ENCODE measurements at places on chromosomes 3 and 15.
A peak's percentile ranks its signal among the peaks of the same experiment; 100 is the strongest.

- DNase-seq, result no peak
Observed at GRCh38 chr3:171986176-171986575, 53.2 kb upstream of the FNDC3B start.

DNA sequence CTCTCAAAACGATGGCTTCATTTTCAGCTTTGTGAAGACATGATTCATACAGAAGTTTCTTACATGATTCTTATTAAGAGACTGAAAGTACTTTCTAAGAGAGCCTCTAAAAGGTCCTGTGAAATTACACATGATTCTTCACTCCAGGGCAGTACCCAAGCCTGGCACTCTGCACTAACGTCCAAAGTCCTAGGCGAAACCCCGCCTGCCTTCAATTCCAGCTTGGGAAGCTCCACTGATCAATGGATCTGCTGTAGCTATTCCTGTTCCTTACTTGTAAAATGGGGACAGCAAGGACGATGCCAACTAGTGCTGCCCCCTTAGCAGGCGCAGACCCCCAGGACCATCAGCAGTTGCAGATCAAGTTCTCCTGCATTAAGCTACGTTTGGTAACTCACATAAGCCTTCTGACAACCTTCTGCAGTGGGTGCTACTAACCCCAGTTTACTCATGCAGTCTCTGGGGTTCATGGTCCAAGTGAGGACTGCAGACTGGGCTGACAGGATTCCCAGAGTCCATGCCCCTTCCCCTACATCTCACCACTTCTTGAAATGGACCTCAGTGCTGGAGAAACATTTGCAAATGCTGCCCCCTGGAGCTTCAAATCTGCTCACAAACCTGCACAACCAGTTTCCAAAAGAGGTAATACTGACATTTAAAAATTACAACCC lies 10.6 kb downstream of the CHCHD4 start:
- no peak for DNase-seq

- DNase-seq, result no peak
Observed at GRCh38 chr3:195066441-195066841, 204.5 kb downstream of the XXYLT1 start.

GRCh38 chr3:102979682-102980354 lies 545.0 kb downstream of the ZPLD1 start:
- peak; percentile 98 for DNase-seq

DNA sequence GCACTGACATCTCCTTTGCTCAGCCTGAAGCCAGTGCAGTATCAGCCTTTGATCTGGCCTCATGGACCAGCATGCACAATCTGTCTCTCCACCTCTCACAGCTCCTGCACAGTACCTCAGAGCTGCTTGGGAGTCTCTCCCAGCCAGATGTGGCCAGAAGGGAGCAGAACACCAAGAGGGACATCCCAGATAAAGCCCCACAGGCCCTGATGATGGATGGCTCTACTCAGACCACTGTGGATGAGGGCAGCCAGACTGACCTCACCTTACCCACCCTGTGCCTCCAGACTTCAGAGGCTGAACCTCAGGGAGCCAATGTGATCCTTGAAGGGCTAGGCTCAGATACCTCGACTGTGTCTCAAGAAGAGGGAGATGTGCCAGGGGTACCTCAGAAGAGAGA lies 44.4 kb downstream of the CDAN1 start:
- DNase-seq, result no peak

- DNase-seq, result no peak
Observed at GRCh38 chr3:52303811-52304210, 12.3 kb upstream of the DNAH1 start.

GRCh38 chr15:37638116-37638515 lies 296.3 kb upstream of the TMCO5A start:
- DNase-seq, result no peak

DNA sequence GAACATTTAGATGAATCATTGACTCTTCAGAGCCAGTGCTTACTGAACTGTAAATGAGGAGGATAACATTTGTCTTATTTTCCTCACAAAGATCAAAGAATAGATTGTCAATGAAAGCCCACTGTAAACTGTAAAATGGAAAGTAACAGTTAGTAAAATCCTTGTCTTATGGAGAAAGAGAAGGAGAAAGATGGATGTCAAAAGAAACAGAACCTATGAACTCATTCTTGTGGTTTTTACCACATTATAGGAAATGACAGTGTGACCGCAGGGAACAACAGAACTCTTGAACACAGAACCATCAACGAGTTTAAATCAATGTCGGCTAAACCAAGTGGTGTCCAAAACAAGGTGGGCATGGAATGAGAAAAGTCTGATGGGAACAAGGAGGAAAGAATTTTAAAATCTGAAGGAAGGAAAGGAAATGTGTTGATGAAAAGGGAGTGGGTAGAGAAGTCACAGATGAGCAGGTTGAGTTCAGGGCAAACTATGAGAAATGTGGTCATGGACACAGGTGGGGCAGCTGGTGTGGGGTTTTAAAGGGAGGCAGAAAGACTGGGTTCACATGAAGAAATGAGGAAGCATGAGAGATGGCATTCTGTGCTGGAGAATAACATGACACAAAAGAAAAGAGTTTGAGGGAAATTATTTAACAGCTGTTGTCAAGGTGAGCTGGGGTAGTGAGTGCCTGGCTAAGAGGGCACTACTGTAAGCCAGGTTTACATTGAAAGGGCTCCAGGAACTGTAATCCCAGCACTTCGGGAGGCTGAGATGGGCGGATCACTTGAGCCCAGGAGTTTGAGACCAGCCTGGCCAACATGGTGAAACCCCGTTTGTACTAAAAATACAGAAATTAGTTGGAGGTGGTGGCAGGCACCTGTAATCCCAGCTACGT lies 42.4 kb upstream of the ETV5 start:
- no peak for DNase-seq

GRCh38 chr3:186277268-186277909 lies 84.6 kb downstream of the DGKG start:
- peak; percentile 59 for DNase-seq

DNA sequence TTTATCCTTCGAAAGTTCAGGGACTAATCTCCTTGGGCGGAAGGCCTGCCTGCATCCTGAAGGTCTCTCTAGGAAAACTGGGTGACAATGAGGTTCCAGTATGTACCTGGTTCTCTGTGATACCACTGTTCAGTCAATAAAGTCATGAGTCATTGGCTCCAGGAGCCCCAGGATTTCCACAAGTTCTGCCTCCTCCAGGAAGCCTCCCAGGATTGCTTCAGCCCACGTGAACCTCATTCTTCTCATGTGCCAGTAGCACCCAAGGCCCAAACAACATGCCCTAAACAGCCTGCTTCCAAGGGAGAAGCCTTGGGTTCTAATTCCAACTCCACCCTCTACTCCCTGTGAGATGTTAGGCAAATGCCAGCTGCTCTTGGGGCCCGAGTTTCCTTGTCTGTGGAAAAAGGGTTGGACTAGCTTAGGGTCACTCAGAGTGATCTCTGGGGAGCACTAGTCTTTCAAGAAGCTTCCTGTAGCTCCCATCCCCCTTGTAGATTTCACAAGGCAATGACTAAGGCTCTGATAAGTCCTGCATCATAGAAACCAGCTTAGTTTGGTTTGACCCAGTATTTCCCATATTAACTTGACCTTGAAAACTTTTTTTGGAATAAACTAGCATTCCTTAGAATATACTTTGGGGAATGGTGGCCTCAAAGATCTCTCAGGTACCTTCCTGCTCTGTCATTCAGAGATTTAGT lies 118.3 kb upstream of the ATP2B2 start:
- no peak for DNase-seq

GRCh38 chr3:133445108-133445507 lies 45.3 kb downstream of the BFSP2 start:
- no peak for DNase-seq

DNA sequence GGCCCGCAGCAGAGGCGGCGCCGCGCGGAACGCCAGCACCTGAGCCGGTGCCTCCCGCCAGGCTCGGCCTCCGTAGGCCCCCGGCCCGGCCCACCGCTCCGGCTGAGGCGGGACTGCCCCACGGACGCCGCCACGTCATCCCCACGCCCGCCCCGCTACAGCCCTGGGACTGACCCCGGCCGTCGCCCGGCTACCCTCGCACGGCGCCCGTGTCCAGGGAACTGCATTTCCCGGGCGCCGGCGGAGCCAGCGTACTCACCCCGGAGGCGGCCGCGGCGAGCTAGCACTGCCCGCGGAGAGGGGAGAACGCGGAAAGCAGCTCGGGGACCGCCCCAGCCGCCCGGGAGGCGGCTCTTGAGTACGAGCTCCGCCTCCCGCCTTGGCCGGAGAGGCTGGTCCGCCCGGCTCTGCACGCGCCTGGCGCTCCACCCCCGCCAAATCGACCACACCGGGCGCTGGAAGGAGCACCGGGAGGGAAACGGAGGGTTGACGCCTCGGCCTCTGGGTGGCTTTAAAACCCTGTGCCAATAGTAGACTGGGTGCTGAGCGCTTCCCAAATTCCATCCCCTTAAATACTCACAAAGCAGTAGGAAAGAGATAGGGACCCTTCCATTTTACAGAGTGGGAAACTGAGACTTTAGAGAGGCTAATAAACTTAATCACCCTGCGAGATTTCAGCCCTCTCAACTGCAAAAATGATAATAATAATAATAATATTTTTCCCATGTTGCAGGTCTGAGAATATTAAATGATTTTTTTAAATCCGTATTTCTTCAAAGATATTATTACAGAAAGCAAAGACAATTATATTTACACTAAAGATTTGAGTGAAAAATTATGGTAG lies at the start of gene B4GALT4:
Gene B4GALT4 (minus strand): TSS at position 288 of the 844 bp plus-strand sequence. CDS start 10,779 bp downstream, outside the sequence.
- peak; percentile 95 for DNase-seq

DNA sequence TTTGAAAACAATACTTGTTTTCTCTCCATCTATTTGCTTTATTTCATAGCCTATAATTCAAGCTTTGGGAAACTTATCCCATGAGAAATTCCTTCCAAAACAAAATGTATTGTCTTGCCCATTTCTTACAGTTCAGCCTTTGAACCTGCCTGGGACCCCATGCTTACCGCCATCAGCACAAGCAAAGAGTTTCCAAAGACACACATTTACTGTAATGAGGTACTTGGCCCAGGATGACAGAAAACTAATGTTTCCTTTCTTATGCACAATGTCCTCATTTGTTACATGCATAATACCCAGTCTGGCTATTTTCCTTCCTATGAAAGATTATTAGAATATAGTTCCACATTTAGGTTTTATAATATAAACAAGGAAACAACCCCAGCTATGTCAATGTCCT lies 180.4 kb downstream of the GAP43 start:
- DNase-seq, result no peak

DNA sequence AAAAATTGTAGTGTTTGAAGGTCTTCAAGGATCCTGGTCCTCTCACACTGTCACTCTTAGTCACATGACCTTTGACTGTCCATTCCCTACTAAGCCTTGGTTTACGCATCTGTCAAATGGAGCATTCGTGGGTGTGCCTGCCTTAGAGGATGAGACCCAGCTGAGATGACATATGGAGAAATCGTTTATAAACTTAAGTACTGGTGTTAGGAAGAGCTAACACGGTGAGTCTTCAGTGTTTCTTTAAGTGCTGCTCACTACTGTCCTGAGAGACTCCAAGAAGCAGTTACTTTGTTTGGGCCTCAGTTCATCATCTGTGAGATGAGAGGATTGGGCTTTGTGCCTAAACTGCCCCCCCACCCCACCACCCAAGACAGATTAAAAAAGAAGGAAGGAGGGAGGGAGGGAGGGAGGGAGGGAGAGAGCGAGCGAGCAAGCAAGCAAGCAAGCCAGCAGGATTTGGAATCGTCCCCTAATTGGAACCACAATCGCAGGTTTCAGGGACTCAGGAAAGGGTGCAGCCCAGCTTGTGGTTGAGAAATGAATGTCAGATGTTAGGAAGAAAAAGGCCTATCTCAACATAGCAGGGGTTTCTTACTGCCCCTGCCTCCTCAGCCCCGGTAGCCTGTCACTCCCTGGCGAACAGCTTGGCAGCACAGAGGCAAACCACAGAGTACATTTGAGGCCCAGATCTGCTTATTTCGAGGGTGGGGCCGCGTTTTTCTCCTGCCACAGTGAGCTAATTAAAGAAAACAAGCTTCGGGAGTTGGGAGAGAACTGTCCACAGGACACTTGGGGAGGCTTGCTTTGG lies 32.7 kb downstream of the SMAD3 start:
- DNase-seq, result peak; percentile 98

GRCh38 chr3:195907934-195908693 lies at the start of gene TNK2:
Gene TNK2, minus strand, starts transcription at chr3:195908551. Its CDS starts 19,963 bp downstream, at chr3:195888588.
- DNase-seq, result no peak

GRCh38 chr3:52183786-52184445 lies 14.0 kb upstream of the ALAS1 start:
- no peak for DNase-seq

DNA sequence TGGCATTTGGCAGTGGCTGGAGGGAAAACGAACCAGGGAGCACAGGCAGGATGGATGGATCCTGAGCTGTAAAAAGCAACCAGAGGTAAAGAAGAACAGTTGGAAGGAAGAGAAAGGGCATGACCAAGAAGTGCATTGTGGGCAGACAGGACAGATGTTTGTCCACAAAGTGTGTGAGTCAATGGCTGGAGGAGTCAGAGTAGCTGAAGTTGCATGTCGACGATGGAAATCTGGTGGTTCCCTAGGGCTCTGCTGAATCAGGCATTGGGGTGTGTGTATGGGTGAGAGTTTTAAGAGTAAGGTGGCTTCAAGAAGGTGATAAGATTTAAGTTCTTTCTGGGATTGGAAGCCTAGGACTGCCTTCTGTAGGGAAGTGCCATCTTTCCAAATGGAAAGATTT lies 214.0 kb upstream of the BHLHE40 start:
- DNase-seq, result no peak

DNA sequence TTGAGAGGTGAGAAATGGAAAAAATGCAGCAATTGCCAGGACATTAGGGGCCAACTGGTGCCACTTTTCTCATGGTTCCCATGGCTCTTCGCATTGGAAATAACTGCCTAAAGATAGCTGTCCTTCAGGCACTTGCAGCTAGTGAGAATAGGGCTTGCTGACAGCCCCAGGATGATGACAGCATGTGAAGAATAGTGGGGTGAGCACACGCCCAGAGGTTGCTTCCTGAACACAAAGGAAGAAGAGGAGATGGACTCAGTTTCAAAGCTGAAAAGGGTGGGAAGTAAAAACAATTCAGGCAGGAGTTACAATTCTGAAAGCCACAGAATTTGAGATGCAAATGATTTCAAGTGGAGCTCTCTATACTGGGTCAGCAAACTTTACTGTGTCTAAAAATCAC lies 45.6 kb downstream of the TNFAIP8L3 start:
- no peak for DNase-seq

- DNase-seq, result peak; percentile 94
Observed at GRCh38 chr3:72011485-72011884, 226.5 kb upstream of the PROK2 start.

GRCh38 chr3:43011638-43012037 lies 32.5 kb downstream of the GASK1A start:
- no peak for DNase-seq

DNA sequence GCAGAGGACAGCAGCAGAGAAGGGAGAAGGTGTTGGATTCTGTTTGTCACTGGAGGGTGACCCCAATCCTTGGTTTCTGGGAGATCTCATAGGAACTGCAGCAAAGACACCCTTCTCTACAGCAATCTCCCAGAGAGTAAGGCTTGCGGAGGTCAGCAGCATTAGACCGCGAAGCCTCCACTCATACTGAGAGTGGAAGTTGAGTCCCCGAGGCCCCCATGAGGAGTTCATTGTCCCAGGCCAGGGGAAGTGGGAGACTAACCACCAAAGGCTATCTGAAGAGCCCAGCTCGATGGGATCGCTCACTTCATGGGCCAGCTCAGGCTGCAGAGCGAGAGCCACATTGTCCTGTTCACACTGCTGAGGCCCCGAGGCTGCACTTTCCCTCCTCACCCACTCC lies 44.6 kb downstream of the GLDN start:
- DNase-seq, result no peak

Measured in astrocyte of the hippocampus (primary cell).